Testis (tissue), 5 donors: ENCODE measurements at places on chromosomes 1 and 21. TPM values are rescaled to one million over a fixed set of nuclear protein-coding genes. Genes with fewer than 3 reads are reported as not detected.

DNA sequence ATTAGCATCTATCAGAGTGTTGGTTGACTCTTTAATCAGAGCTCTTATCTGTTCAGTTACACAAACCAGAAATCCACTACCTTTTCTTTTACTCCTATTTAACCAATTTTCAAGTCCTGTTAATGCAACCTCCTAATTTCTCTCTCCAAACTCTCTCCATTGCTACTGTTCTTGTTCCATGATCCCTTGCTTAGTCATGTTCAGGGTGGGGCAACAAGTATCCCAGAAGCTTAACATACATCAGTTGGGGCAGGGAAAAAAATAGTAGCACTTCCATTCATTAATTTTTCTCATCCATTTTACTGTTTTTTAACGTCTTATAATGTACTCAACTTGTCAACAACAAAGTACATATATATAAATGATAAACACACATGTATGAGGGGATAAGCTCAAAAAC, 111.2 kb upstream of the LBR start:
- no peaks in the 10 kb centered on the region for H3K36me3 ChIP-seq
- no peak overlapping the region for H3K27ac ChIP-seq
- no peaks in the 10 kb centered on the region for H3K27me3 ChIP-seq
- DNase-seq: no peak
- H3K4me1 ChIP-seq: no peaks in the 10 kb centered on the region

DNA sequence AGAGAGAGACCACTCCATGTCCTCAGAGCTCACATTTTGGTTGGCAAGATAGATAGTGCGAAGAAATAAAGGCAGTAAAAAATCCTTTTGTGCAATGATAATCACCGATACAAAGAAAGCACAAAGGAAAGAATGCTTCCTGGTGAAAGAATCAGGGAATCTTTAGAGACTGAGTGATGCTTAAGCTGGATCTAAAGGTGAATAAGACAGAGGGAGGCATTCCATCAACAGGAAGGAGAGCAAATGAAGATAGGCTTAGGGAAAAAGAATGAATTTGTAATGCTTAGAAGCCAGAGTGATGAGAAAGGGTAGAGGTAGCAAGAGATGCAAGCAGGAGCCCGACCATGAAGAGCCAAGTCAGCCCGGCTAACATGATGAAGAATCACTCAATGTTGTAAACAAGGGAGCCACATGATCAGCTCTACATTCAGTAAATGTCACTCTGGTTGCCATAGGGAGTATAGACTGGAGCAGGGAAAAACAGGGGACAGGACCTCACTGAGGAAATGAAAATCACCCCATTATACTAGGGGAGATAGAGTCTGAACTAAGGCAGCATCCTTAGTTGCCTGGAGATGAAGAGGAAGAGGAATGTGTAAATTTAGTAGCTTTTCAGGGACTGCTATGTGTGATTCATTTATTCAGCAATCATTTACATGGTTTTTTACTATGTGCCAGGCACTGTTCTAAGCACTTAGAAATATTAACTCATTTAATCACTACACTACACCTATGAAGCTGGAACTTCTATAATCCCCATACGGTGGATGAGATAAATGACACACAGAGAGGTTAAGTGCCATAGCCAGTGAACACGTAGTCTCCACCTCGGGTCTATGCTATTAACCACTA, 402.6 kb upstream of the NFIA start:
- no peaks in the 10 kb centered on the region for H3K4me1 ChIP-seq
- no peaks in the 10 kb centered on the region for H3K36me3 ChIP-seq
- H3K27me3 ChIP-seq: no peaks in the 10 kb centered on the region
- DNase-seq: no peak

DNA sequence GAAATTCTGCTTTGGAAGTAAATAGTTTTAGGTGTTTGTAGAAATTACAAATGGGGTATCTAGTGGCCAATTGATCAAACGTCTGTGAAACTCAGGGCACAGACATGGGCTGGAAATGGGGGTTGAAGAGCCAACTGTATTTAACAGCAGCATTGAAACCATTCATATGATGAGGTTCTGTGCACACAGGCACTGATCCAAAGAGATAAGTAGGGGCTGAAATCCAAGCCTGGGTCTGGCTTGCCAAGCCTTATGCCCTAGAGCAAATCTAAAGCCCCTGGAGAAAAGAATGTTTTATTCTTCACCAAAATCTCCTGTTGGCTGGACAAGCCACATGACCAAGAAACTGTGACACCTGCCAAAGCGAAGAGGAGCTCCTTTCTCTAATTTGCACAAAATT, 67.6 kb upstream of the ST6GALNAC5 start:
- no peaks in the 10 kb centered on the region for H3K27me3 ChIP-seq
- no peak for DNase-seq
- H3K27ac ChIP-seq: no peak overlapping the region
- no peaks in the 10 kb centered on the region for H3K36me3 ChIP-seq

DNA sequence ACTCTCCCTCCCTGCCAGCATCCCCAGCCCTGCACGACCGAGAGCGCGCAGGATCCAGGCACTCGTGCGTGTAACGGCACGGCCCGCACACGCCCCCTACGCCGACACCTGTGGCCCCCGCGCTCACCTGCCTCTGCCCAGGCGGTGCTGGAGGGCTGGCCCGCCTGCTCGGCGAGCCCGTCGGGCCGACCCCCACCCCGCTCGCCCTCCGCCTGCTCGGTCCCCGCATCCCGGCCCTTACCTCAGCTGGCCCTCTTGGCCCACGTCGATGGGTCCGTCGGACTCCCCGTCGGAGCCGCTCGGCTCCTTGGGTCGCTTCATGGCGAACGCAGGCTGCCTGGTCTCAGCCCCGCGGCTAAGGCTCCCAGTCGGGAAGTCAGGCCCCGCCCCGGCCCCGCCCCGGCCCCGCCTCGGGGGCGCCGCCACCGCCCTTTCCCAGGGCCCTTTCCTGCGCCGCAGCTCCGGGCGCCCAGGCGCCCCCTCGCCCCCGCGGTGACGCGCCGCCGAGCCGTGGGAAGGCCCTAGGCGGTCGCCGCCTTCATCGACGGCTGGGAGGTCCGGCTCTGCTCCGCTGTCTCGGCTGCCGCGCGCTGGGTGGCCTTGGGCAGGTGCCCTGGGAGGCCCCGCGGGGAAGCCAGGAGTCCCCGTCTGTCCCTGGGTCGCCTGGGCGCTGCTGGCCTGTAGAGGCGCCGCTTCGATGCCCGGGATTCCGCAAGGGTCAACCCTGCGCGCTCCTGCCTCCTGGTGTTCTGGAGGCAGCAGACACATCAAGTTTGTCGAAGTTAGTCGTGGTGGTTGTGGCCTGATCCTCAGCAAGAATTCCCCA, at the start of gene HEYL:
Gene HEYL (minus strand): TSS at position 339 of the 826 bp plus-strand sequence. CDS start 18 bp downstream, at position 321.
- DNase-seq: peak; percentile 86
- peak within 1 kb of the TSS; percentile 61 for H3K27ac ChIP-seq
- peaks cover 27% of the 10 kb centered on the region for H3K4me1 ChIP-seq

- H3K4me3 ChIP-seq: no peak overlapping the region
- no peak overlapping the region for H3K27ac ChIP-seq
- no peak for DNase-seq
- H3K4me1 ChIP-seq: no peaks in the 10 kb centered on the region
Observed at GRCh38 chr21:17402937-17403336, 109.9 kb upstream of the CXADR start.

DNA sequence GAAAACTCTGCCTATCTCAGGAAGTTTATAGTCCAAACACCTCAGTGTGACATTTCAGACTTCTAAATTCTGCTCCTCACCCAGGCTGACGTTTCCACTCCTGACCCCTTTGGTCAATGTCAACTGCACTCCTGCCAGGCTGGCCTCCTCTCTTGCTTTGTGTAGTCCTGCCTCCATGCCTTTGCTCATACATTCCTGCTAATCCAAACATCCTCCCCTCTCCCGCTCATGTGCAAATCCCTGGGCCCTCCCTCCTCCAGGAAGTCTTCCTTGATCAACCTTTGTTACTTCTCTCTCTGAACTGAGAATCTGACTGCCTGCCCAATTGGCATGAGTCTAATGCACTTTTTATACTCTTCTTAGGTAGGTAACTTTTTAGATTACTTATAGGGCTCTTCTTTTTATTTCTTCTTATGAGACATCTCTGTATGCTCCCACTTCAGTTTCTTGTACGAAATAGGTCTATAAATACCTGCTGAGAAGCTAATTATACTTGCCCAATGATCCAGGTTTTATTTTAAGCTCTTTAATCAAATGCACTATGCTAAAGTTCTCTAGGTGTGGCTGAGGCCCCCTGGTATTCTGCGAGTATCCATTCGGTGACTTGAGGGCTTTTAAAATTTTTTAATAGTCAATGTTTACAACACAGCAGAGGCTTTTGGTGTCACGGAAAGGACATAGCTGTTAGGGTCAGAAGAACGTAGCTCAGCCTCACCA, 128.1 kb downstream of the PLXNA2 start:
- no peak for DNase-seq
- no peak overlapping the region for H3K27ac ChIP-seq
- no peaks in the 10 kb centered on the region for H3K4me1 ChIP-seq

DNA sequence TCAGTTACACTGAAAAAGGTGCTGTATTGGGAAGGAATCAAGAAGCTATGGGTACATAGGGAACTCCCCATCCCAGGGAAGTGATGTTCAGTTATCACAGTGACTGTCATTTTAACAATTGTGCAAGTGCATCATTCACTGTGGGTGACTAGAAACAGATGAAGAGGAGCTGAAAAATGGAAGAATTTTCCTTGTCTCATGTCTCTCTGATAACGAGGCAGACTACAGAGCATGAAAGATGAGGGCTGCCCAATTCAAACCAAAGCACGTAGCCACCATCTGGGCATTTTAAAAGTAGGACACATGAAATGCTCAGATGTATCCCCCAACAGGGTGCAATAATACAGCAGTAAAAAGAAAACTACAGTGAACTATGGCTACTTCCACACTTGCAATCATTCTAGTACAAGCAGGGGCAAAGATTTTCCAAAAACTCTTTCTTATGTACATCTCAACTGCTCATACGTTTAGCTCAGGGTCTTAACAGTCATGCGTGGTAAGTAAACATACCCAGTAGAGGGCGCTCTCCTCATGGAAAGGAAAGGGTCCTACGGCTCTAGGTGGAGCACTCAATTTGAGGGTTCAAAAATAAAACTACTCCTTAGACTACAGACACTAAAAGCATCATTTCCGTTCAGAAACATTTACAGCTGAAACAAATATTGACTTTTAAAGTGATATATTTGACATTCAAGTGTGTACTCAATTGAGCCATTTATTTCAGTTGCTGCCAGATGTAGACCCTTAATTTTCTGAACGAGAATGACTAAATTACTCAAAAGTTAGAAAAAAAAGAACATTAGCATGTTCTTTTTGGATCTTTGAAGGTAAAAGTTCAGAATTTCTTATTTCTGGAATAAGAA, 143.2 kb downstream of the KCTD3 start:
- peak; percentile 67 for DNase-seq
- H3K4me1 ChIP-seq: no peaks in the 10 kb centered on the region
- no peaks in the 10 kb centered on the region for H3K27me3 ChIP-seq
- H3K27ac ChIP-seq: no peak overlapping the region
- no peak overlapping the region for H3K4me3 ChIP-seq

DNA sequence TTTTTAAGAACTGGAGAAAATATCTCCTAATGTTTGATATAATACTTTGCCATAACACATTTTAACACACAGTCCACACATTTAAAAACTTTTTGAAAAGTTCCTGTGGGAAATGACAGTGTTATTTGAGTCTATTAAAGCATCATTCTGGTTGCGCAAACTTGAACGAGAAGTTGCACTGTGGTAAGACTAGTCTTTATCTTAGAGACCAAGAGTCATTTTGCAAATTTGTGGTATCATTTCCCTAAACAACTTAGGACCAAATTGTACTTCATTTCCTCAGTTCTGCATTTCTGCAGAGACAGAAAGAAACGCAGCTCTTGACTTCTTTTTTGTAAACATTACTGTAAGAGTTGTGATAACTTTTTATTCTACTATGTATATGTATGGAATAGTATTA, at the start of gene RGS18:
Gene RGS18 (plus strand): TSS at position 282 of the 400 bp plus-strand sequence. CDS start 176 bp downstream, outside the sequence.
- H3K27me3 ChIP-seq: no peaks in the 10 kb centered on the region
- no peaks in the 10 kb centered on the region for H3K36me3 ChIP-seq
- no peak for DNase-seq
- H3K4me3 ChIP-seq: no peak within 1 kb of the TSS
- no peak within 1 kb of the TSS for H3K27ac ChIP-seq

DNA sequence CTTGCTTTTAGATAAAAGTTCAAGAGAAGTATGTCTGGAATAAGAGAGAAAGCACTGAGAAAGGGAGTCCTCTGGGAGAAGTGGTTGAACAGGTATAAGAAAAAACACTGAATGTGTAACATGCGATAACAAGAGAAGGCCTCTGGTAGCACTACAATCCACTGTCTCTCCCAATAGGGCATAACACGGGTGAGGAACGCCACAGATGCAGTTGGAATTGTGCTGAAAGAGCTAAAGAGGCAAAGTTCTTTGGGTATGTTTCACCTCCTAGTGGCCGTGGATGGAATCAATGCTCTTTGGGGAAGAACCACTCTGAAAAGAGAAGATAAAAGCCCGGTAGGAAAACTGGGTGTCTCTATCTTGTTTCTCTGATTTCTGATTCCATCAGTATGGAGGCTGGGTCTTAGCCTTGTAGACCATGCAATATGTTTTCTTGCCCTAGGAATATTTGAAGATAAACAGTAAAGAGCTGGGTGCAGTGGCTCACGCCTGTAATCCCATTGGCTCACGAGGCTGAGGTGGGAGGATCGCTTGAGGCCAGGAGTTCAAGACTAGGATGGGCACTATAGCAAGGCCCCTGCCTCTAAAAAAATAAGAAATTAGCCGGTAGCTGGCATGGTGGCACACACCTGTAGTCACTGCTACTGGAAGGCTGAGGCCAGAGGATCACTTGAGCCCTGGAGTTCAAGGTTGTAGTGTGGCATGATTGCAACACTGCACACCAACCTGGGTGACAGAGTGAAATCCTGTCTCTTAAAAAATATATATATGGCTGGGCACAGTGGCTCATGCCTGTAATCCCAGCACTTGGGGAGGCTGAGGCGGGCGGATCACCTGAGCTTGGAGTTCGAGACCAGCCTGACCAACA, 40.4 kb downstream of the DAP3 start:
- no peaks in the 10 kb centered on the region for H3K36me3 ChIP-seq
- no peaks in the 10 kb centered on the region for H3K27me3 ChIP-seq
- no peaks in the 10 kb centered on the region for H3K4me1 ChIP-seq
- DNase-seq: peak; percentile 75
- H3K27ac ChIP-seq: no peak overlapping the region

GRCh38 chr1:232589812-232590743, 39.9 kb downstream of the SIPA1L2 start:
- no peaks in the 10 kb centered on the region for H3K27me3 ChIP-seq
- H3K27ac ChIP-seq: no peak overlapping the region
- no peak overlapping the region for H3K4me3 ChIP-seq
- no peaks in the 10 kb centered on the region for H3K36me3 ChIP-seq
- no peak for DNase-seq

The SH3BGR gene
- total RNA-seq: 16.7 TPM

The RHCE gene
- 4.2 TPM for total RNA-seq

The LEFTY2 gene
- total RNA-seq: 4.7 TPM

The C4BPA gene
- total RNA-seq: 0.24 TPM

The NBPF19 gene
- 20.4 TPM for total RNA-seq

The KCNT2 gene
- total RNA-seq: 3.2 TPM

The LCE1E gene
- not detected for total RNA-seq

The SPRR2B gene
- total RNA-seq: not detected

The TNFSF18 gene
- 0.43 TPM for total RNA-seq
